Memory B cell (primary cell): ENCODE measurements at places on chromosomes 1 and 21.
A peak's percentile ranks its signal among the peaks of the same experiment; 100 is the strongest.

GRCh38 chr1:117886101-117886795 lies 43.2 kb downstream of the GDAP2 start:
- H3K27ac ChIP-seq = no peak overlapping the region
- H3K27me3 ChIP-seq = no peaks in the 10 kb centered on the region
- H3K4me3 ChIP-seq = no peak overlapping the region
- H3K4me1 ChIP-seq = no peaks in the 10 kb centered on the region
- no peak for DNase-seq

DNA sequence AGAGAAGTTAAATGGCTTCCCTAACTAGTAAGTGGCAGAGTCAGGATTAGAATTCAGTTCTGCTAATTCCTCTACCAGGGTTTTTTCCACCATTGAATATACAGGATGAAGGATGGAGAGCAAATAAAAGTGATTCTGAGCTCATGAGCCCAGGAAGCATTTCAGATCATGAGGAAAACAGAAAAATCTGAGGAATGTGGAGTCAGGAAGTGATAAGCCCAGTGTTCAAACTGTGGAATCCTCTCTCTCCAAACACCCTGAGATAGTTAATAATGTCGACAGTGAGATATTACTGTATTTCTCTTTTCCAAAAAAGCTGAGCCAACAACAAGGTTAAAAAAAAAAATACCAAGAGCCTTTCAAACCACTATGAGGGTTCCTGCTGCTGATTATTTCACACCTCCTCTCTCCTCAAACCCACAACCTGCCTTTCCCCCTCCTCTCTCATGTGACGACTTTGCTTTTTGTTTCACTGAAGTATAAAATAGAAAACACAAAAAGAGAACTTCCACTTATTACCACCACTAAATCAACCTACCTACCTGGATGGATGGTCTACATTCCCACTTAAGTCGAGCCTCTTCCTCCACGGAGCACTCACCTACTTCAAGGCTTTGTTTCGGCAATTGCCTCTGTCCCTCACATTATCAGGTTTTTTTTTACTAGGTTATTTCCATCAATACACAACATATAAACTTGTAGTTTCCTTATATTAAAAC lies 8.9 kb downstream of the SLAMF1 start:
- peak overlapping the region; percentile 81 for H3K27ac ChIP-seq
- H3K27me3 ChIP-seq = no peaks in the 10 kb centered on the region
- H3K4me1 ChIP-seq = peaks cover 54% of the 10 kb centered on the region
- peak overlapping the region; percentile 31 for H3K4me3 ChIP-seq
- peaks cover 11% of the 10 kb centered on the region for H3K36me3 ChIP-seq

DNA sequence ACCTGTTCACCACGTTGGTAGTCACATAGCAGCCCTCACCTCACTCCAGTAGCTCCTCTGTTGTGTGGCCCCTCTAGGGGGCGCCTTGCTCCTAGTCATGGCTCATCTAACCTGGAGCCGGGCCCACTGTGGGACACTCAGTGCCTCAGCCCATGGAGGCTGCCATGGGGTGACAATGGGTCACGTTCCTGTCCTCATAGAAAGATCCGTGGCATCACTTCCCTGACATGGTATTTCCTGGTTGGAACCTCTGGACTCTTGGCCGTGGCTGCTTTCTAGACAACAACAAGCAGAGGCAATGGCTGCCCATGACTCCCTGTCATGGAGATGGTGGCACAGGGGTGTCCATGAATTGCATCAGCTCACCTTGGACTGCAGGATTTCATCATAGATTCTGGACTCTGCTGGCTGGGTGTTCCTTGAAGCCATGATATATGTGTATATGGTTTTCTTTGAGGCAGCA lies 27.5 kb upstream of the SLAMF6 start:
- no peaks in the 10 kb centered on the region for H3K27me3 ChIP-seq
- DNase-seq = no peak
- no peak overlapping the region for H3K4me3 ChIP-seq
- peaks cover 24% of the 10 kb centered on the region for H3K36me3 ChIP-seq

DNA sequence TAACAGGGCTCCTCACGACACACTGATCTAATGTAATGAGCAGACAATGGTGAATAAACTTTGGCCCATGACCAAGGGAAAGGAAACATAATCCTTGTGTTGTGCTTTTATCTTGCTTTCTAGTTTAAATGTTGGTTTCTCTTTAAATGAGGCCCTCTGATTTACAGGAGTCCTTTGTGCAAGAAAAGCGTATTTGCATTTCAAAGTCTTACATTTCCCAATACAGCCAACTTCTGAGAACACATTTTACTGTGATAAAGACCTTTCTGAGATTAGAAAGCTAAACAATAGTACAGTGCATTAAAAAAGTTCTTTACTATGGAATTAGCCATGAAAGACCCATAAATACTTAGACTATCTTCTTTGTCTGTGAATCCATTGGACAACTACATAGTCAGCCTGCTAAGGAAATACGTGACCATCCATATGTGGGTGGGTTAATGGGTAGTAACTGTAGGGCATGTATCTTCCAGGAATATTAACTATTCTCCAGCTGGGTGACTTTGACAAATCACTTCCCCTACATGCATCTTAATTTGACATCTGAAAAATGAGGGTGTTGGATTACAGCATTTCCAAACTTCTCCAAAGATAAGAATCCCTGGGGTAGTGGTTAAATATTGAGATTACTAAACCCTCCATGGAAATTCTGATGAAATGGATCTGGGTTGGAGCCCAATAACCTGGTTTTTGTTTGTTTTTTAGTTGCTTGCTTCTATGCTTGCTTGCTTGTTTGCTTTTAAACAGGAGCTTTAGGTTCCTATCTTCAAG lies 50.3 kb upstream of the USP1 start:
- H3K36me3 ChIP-seq = no peaks in the 10 kb centered on the region
- peaks cover 3% of the 10 kb centered on the region for H3K27me3 ChIP-seq
- no peak overlapping the region for H3K4me3 ChIP-seq
- no peak overlapping the region for H3K27ac ChIP-seq
- no peak for DNase-seq

- peak overlapping the region; percentile 51 for H3K4me3 ChIP-seq
- H3K27ac ChIP-seq = no peak overlapping the region
- H3K36me3 ChIP-seq = no peaks in the 10 kb centered on the region
These were observed 8.0 kb upstream of the BCAR3 start for GRCh38 chr1:93689521-93690223.

DNA sequence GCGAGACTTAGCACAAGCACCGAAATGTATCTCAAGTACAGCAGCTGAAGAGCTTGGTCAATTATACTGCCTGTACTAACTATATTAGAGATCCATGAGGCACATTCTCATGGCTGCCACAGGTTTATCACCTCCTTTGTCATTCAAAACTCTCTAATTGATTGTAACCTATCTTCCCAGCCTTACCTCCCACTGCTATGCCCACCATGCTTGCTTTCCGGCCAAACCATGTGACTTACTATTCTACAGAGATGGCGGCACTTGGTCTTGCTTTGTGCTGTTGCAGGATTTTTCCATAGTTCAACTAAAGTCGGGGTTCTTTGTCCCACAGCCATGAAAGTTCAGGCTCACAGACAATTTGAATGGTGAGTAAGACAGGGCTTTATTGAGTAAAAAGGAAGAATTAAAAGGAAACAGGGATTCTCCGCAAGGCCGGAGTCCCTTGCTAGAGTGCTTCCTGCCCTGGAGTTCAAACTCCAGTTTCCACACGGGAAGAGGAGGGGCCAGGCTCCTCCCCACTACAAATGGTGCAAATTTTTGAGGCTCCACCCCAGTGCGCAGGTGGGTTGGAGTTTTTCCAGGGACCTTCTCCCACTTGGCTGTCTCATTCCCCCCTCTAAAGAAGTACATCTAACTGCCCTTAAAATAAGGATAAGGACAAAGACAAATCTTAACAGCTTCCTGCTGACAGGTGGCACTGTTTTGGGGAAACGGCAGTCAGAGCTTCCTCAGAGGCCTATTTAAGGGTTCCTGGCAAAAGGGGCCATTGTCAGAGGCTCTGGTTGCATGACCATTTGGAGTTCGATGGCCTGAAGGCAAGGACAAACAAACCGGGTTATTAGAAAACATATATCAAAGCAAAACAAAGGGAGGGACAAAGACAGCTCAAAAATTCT lies 28.7 kb downstream of the FMO2 start:
- no peaks in the 10 kb centered on the region for H3K27me3 ChIP-seq
- H3K36me3 ChIP-seq = no peaks in the 10 kb centered on the region
- no peak overlapping the region for H3K4me3 ChIP-seq
